Hypothalamus (tissue), 51 donors: ENCODE measurements at places on chromosomes 6 and 20.

GRCh38 chr6:11714116-11714797, 64.3 kb downstream of the ADTRP start:
- DNase-seq, result no peak

DNA sequence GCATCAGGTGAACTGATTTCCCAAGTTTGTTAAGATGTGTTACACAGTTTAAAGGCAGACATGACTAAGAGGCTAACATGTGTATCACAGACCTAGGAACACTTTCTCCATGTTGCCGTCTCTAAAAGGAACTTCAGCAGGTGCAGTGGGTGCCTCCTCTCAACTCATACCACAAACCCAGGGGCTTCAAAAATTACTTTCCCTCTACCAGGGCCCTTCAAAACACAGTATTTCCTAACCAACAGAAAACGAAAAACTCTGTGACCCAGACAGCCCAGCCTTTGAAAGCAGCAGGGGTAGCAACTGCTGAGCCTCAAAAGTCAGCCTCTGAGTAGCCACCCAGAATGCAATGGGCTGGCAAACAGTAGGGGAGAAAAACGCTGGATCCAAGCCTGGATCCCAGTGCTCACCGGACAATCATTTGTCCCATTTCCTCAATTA, 28.5 kb downstream of the B4GALT5 start:
- peak; percentile 47 for DNase-seq

DNA sequence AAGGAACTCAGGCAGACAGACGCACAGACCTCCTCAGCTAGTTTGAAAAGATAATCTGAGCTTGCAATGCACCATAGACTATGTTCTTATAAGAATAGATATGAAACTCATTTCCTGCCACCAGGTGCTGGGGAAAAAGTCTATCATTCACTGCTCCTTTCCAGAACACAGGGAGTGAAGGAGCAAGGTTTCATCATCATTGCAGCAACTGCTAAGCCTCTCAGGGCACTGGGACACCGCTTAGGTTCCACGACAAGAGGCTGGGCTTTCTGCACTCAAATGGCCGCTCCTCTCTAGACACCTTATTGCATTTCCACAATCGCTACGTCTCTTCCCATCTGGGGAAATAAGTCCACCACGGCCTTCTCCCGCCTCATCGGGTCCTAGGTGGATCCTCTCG, 418.5 kb upstream of the JARID2 start:
- DNase-seq, result no peak

DNA sequence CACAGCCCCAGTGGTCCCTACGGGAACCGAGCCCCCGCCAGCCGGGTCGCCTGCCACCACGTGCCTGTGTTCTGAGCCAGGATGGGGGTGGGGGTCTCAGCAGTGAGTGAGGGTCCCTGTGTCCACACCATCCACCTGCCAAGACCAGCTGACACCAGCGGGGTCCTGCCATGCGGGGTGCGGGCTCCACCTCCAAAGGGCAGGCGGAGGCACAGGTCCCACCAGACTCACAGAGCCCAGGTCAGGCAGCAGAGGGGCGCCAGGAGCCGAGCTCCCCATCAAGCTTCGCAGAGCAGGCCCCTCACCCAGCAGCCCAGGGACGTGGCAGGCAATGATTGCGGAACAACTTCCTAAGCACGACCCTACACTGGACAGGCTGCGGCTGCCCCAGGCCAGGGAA, 50.5 kb downstream of the KCNQ2 start:
- DNase-seq, result no peak

DNA sequence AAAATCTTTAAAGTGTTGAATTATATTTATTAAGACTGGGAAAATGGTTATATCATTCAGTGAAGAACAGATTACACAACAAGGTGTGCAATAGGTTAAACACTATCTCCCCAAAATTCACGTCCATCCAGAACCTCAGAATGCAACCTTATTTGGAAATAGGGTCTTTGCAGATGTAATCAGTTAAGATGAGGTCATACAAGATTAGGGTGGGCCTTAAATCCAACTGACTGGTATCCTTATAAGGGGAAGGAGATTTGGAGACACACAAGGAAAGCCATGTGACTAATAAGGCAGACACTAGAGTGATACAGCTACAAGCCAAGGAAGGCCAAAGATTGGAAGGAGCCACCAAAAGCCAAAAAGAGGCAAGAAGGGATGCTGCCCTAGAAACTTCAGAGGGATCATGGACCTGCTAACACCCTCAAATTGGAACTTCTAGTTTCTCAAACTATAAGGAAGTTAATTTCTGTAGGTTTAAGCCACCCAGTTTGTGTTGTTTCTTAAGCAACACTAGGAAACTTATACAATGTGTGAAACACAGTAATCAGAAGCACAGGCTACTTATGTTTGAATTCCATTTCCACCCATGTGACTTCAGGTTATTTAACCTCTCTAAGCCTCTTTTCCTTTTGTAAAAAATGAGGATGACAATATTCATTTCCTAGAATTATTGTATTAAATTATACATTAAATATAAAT, 16.9 kb downstream of the ILRUN start:
- no peak for DNase-seq

DNA sequence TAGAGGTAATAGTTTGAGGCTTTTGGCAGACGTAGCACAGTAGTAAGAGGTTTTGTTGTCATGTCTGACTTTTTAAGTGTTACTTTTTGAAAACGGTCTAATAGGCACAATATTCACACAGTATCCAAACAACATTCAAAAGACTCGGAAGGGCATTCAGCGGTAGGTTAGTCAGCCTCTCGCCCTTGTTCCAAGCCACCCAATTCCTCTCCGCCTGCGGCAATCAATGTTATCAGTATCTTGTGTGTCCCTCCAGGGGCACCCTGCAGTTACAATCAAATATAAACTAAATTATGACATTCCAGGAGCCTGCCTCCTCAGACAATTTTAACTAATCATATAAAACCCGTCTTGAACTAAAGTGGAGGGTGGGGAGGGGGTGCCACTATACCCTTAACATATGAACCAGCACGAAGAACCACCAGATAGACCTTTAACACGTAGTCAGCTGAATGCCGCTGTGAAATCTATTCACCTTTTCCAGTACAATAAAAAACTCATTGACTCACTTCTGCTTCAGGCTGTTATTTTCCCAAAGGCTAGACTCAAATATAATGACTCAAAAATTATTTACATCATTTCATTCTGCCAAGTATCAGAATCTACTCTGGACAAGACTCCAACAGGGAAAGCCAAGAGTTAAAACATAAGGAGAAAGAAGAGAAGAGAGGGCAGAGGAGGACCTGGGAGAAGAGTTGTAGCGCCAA, 1.6 kb downstream of the TENT5A start:
- no peak for DNase-seq

DNA sequence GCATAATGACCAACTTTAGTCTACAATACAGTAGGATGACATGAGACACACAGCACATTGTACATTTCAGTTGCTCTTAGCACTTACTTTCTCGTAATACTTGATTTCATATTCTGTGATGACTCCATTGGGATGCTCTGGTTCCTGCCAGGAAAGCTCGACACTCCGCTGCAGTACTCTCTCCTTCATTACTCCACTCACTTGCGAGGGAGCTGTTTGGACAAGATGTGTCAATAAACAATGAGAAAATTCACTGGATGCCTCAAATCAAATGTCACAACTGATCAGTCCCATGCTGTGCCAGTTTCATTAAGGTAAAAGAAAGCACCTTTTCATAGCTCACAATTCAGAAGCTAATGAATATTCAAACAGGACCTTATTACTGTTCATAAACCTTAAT, 147.1 kb downstream of the EPHA7 start:
- no peak for DNase-seq

DNA sequence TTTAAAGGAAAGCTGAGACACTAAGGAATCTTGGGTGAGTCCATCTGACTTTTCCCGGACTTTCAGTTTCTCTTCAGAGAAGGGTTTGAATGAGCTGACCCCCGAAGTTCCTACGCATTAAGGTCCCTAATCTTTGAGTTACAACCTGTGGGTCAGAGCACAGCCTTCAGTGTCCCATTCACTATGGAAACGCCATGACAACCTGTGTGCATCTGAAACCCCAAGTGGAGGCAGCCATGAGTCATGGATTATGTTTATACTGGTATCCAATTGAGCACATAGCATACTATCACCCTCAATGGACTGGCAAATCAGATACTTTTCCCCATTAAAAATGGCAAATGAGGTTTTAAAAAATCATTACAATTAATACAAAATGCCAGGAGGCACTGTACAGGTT, 11.4 kb downstream of the MYLK4 start:
- no peak for DNase-seq

- DNase-seq, result no peak
Observed at GRCh38 chr6:29907637-29908340, 34.5 kb upstream of the HLA-A start.

DNA sequence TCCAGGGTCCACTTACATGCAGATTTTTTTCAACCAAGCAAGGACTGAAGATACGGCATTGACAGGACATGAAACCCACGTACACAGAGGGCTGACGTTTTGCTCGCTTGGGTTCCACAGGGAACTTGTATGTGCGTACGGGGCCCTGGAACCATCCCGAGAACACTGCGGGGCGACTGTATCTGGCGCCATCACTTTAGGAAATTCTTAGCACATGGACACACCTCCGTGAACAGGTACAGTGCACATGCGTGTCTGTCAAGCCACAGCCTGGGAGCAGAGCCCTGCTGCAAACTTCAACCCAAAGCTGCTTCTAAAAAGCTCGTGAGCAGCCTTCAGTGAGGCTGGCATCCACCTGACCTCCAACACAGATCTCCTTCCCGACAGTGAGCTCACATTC, 37.3 kb downstream of the TAF4 start:
- DNase-seq, result no peak

GRCh38 chr6:31214516-31214915, 44.0 kb upstream of the POU5F1 start:
- DNase-seq, result no peak

GRCh38 chr6:119677384-119677783, 327.8 kb upstream of the MAN1A1 start:
- no peak for DNase-seq

- no peak for DNase-seq
Observed at GRCh38 chr20:10357061-10357708, 76.8 kb downstream of the MKKS start.

DNA sequence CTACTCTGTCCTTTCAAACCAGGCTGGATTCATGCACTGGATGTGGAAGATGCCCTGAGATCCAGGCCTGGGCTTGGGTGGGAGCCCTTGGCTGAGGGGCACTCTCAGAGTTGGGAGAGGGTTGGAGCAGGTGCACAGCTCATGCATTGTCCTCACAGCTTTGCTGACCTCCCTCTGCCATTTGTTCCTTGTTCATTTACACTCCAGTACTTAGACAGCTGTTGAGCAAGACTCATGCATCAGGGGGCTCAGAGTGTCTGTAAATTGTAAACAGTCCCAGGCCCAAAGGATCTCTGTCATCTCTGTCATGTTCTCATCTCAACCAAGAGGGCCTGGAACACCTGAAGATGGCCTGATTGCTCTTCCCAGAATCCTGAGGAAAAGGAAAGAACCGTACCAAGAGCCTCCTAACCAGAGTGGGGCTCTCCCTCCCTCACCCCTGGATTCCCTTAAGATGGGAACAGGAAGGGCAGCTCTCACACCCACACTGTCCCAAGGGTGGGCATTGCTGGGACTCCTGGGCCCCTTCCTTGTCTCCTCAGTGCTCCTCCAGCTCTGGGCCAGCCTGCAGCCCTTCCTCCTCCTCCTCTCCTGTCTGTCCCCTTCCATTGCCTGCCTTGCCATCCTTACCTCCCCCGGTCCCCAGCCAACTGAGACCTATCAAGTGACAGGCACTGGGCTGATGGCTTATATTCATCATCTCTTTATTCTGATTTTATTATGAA, 132.9 kb downstream of the FOXO3 start:
- DNase-seq, result no peak

DNA sequence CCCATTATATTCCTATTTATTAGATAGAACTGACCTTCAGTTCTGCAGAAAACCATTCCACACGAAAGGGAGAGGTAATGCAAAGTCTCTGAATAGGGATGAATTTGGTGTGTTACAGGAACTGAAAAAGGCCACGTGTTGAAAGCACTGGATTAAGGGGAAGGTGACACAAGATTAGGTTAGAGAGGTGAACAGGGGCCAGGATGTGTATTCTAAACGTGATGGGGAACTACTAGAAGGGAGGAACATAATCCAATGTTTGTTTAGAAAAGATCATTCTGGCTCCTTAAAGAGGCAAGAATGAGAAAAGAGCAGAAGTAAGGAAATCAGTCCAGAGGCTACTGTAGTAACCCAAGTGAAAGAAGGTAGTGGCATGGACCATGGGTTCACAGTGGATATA, 6.3 kb upstream of the ZKSCAN8 start:
- DNase-seq, result no peak

- DNase-seq, result no peak
Observed at GRCh38 chr20:49560646-49561045, 7.3 kb downstream of the PTGIS start.

DNA sequence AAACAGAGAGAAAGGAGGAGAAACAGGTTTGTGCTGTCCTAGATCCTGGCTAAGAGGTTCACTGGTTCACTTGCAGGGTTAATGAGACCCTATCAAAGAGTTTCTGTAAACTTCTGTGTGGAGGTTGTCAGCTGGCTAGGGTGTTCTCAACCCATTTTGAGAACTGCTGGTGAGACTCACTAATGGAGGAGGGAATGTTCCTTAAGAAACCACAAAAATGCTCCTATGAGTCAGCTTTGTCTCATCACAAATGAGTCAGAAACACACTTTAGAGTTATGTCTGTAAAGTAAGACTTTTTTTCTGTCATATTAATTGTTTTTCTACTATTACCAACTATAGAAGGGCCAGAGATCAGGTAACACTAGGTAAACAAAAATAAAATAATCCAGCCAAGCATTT, 884.4 kb downstream of the PHF3 start:
- DNase-seq, result no peak

- DNase-seq, result no peak
Observed at GRCh38 chr6:170243386-170243785, 47.5 kb downstream of the DLL1 start.

DNA sequence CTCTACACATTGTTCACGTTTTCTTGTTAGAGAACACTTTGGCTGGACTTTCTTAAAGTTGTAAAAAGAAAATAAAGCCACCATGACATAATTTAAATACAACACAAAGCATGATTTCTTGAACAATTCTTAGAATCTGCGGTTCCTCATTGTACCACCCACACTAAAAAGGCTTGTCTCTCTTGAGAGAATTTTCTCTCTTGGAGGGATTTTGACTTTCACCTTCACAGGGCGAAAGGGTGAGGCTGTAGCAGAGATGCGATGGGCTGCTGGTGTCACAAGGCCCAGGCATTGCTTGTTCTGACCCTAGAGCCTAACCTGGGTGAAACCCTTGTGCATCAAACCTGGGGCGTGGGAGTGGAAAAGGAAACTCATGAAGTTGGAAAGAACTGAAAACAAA, 122.7 kb upstream of the RIPOR2 start:
- DNase-seq, result no peak

- DNase-seq, result no peak
Observed at GRCh38 chr6:81002126-81002525, 750.4 kb downstream of the TENT5A start.
